ENCODE measurements at places on chromosomes 4 and X.

- DNase-seq, result no peak
Observed at GRCh38 chrX:102995316-102995715, 58.2 kb downstream of the RAB40AL start.

DNA sequence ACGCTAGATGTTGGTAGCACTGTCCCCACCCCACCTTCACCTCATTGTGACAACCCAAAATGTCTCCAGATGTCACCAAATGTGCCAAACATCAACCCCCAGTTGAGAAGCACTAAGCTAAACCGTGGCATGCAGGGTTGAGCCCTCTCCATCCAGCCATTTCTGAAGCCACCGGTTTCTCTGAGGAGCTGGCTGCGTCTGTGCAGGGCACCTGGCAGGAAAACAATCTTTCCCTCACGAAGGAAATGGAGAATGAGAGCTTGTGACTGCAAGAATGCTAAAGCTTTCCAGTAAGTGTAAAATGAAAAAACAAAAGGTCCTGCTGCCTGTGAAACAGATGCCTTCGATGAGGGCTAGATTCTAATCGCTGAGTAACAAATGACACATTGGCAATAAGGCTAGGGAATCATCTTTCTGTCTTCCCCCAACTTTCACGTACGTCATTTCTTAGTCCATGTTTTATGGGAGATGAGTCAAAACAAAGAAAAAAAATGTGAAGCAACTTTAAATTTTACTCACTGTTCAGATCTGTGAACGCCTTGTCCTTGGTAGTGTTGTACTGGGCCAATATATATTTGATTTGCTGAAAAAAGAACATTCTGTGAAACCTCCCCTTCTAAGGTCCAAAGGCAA lies 59.9 kb downstream of the PROM1 start:
- DNase-seq, result no peak

GRCh38 chr4:72555377-72555831 lies 13.6 kb downstream of the ADAMTS3 start:
- no peak for DNase-seq

- no peak for DNase-seq
Observed at GRCh38 chr4:13765539-13765938, 138.0 kb upstream of the BOD1L1 start.

DNA sequence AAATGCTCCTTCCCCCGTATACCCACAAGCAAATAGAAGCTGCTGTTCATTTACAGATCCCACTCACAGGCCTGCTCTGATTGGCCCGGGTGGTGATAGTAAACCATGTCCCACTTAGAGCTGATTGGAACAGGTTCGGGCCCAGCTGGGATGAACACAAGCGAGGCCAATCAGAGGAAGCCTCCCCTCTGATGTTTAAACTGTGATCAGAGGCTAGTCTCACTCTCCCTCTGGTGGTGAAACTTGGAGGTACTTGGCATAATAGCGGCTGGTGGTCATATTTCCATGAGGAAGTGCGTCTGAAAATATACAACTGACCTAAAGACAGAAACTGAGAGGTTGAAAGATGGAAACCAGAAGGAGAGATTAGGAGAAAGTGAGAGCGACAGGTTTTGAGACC lies 51.5 kb upstream of the TRPC3 start:
- no peak for DNase-seq

DNA sequence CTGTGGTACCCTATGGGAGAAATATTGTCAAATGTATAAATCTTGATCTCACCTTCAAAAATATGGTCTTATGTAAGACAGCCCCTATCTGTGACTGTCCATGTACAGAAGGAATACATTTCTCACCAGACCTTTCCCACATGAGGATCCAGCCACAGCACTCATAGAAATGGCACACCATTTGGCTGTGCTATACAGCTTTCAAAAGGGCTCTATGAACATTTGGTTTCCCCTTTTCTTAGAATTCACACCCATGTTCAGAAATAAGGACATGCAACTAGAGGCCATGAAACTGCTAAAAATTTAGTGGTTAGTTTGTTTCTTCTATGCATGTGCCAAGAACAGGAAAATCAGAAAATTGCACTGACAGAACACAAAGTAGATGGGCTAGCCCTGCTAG lies 62.7 kb downstream of the ANTXR2 start:
- no peak for DNase-seq

DNA sequence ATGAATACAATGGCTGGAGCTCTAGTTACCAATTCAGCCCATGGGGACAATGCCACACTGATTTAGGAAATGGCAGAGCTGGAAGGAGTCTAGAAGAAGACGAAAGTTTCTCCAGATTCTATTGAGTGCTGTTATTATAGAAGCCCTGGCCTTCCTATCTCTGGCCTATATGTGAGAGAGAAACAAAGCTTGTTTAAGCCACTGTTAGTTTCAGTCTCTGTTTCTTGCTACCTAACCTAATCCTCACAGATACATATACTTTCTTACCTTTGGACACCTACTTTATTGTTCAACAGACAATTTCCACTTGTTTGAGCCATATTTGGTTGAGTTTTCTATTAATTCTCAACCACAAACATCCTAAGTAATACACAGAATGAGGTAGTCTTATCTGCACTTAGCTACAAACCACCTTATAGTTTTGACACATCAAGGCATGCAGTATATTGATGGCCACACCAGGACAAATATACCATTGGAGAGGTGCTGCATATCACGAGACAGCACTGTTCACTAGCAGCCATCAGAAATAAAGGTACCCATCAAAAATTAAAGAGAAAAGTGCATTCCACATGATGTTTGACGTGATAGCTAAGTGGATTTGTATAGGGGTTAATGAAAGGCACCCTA lies 190.2 kb downstream of the SMIM20 start:
- no peak for DNase-seq

- DNase-seq, result no peak
Observed at GRCh38 chr4:102157984-102158383, 187.3 kb downstream of the SLC39A8 start.

DNA sequence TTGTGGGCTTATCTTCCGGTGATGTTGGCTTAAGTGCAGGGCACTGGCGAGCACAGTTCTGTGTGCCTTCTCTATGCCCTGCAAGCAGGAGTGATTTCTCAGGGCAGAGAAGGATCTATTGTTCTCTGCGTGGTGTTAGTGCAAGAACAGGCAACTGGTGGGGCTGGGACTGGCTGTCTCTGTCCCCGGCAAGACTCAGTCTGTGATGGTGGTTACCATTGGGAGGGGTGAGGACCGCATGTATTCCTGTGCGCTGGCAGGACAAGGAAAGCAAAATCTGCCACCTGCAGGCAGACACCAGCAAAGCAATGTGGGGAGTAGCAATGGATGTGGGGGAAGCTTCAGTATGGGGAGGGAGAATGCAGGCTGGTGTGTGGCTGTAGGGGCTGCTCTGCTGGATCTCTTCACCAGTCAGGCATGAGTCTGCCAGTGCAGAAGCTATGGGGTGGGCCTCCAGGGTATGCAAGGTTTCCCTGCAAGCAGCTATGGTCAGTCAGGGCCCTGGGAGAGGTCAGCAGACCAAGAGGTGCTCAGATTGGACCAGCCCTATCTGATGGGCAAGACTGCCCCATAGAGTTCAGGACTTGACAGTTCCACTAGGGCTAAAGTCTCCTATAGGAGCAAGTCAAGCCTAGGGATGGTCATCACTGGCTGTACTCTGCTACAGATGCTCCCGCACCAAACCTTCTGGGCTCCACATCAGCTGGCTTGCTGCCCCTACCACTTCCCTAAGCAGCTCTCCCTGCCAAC lies 16.8 kb downstream of the PF4 start:
- DNase-seq, result no peak

DNA sequence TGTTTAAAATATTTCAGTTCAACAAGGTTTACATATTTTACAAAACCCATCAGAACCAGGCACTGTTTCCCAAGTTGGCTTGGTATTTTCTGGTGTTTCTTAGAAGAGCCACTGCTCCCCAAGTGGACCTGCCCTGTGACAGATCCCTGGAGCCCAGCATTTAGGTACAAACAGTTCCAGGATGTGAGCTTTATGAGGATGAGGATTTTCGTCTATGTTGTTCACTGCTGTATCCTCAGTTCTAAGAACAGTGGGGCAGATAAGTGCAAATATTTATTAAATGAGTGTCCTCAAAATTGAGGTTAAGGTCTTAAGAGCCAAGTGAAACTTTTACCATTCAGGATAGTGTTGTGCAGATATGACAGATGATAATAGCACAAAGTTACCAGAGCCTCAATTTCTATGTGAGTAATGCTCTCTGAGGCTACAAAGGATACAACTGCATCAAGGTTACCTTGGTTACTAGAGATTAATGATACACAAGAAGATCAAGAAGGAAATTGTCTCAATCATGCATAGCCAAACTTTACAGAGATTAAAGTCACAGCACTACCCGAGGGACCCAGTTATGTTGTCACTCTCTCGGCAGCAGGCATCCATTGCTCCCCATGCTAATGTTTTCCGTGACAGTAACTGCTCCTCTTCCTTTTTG lies 37.5 kb downstream of the ANXA3 start:
- no peak for DNase-seq

DNA sequence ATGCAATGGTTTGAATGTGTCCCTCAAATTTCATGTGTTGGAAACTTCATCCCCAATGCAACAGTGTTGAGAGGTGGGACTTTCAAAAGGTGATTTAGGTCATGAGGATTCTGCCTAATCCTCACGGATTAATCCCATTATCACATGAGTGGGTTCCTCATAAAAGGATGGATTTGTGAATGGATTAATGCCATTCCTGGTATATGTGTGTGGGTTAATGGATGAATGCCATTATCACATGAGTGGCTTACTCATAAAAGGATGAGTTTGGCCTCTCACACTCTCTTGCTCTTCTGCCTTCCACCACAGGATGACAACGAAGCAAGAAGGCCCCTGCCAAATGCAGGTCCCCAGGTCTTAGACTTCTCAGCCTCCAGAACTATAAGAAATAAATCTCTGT lies 30.5 kb upstream of the NEUROG2 start:
- DNase-seq, result no peak

DNA sequence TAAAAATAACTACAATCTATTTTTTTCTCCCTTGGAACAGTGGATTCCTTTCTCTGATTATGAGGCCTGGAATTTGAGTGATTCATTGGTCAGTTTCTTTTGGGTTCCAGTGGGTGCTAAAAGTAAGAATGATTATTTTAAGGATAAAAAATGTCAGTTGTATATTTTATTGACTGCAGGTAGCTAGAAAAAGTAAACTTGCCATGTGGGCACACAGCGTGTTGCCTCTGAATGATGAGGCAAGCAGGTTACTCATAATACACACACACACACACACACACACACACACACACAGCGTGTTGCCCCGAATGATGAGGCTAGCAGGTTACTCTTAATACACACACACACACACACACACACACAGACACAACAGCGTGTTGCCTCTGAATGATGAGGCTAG lies 13.8 kb downstream of the GALNT7 start:
- DNase-seq, result no peak

DNA sequence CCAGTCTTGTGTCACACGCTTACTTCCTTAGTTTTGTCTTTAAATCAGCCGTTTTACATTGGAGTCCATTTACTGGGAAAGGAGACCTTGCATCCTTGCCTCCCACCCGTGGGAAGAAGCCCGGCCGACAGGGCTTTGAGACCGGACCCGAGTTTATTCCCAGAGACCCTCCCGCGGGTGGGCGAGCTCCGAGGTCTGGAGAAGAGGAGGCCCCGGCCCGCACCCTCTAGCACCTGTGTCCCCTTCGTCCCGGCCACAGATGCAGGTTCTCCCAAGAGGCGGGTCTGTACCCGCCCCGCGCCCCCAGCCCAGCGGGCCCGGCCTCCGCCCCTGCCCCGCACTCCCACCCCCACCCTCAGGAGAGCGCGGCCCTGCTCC lies 3.8 kb upstream of the SLC26A1 start:
- no peak for DNase-seq

GRCh38 chrX:24515447-24515846 lies 50.4 kb downstream of the PDK3 start:
- no peak for DNase-seq

DNA sequence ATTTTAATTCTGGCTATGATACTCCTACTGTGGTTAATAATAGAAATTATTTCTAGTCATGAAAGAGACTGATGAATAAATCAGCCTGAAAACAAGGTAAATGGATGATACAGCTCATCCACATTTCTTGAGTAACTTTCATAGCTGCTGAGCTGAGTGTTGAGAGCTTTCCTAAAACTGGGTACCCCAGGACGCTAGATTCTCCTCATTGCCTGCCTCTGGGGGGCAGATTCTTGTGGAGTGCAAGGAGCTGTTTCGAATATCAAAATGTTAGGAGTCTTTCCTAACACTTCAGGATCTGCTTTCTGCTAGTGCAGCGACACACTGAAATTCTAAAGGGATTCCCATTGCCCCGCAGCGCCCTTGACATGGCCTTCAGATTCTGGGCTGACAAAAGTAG lies 2.1 kb downstream of the MND1 start:
- no peak for DNase-seq

GRCh38 chrX:105190252-105190853 lies 30.1 kb downstream of the TEX13A start:
- no peak for DNase-seq

- DNase-seq, result no peak
Observed at GRCh38 chr4:139441029-139441428, 12.9 kb upstream of the RAB33B start.

DNA sequence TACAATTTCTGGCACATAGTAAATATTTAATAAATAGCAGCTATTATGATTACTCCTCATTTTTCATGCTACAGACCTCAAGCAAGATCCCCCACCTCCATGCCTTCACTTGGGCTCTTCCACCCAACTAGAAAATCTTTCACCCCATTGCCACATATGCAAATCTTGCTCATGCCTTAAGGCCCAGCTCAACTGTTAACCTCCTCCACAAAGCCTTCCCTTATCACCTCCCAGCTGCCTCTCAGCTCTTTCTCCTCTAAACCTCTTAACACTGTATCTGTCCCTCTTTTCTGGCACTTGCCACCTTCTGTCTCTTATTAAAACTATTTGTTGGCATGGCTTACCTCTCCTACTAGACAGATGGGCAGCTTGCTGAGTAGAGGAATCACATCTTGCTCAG lies 51.5 kb downstream of the PJA1 start:
- DNase-seq, result no peak

DNA sequence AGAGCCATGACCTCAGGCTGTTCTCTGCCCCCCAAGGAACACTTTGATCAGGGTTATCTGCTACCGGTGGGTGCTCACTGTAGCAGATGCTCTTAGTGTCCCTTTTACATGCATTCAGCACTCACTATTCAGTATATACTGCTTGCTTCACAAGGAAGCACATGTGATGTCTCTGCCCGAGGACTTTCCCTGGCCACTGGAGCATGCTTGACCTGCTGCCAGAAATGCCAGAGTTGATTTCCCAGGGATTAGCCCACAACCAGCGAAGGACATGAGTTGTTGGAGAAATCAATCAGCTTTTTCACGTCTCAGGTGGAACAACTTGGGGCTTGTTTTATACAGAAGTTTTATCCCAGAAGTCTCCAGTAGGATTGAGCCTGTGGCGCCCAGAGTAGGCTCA lies 51.2 kb upstream of the RPS6KA3 start:
- no peak for DNase-seq

Measured in stimulated activated CD4-positive, alpha-beta T cell treated with anti-CD3 and anti-CD28 coated beads, Interleukin-15, amount 100 ng/mL, for 1 hour (primary cell).